M059J (cell line): ENCODE measurements at places on chromosomes 7 and 10. TPM values are rescaled to one million over a fixed set of nuclear protein-coding genes. Genes with fewer than 3 reads are reported as not detected.

LIMK1 gene
- 55.1 and 105 TPM in 2 replicates for total RNA-seq

TRIM74 gene
- total RNA-seq = not detected in 2 replicates

PKD1L1 gene
- total RNA-seq = 0.02 and 2.7 TPM in 2 replicates

GRID1 gene
- total RNA-seq = not detected in 2 replicates

GIMAP5 gene
- not detected in 2 replicates for total RNA-seq

SPDYE8 gene
- total RNA-seq = not detected in 2 replicates

DNA sequence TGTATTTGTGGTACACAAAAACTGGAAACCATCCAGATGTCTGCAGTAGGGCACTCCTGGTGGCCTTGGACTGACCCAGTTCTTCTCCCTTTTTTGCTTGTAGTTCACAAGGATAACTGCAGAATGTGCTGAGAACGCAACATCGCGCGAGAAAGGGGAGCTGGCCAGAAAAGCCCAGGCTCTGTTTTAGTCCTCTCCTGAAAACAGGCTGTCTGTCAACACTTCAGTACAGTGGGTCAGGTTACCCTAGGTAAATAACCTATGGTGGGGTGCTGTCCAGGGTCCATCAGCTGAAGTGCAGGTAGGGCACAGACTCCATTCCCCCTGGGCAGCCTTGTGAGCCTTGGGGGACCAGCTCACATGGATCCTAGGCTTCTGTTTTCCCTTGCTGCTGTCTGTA lies 495.8 kb downstream of the MDFIC start:
- no peak for DNase-seq

GRCh38 chr7:69597278-69598076 lies 798 bp upstream of the AUTS2 start:
- peak; percentile 20 for DNase-seq

DNA sequence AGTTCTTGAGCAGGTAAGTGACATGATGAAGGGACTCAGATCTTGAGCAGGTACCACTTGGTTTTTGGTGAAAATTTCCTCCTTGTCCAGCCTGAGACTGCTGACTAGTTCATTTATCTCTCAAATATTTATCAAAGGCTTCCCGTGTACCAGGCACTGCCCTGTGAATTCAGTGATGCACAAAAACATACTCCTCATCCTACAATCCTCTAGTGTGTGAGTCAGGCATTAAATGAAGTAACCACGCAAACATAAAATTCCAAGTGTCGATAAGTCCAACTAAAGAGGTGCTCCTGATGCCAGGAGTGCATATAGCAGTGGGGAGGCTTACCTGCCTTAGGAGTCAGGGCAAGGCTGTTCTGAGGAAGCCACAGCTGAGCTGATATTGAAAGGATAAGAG lies 41.5 kb upstream of the LBX1 start:
- DNase-seq = no peak

GRCh38 chr10:76871697-76872295 lies 765.8 kb downstream of the KCNMA1 start:
- no peak for DNase-seq

GRCh38 chr7:159019111-159019510 lies 125.6 kb downstream of the VIPR2 start:
- no peak for DNase-seq

DNA sequence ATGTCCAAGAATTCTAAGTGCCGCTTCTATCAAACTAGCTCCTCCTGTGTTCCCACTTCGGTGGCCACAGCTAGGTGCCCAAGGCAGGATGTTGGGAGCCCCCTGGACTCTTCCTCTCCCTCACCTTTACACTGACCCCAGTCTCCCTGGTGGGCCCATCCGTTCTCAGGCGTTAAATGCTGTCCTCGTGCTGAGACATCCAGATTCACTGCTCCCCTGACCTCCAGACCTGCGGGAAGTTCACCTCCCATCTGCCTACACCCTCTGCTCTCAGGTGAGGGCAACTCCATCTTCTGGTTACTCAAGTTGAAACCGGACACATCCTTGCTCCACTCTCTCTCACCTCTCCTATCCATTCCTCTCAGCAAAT lies 114.3 kb downstream of the ARHGAP22 start:
- DNase-seq = no peak

DNA sequence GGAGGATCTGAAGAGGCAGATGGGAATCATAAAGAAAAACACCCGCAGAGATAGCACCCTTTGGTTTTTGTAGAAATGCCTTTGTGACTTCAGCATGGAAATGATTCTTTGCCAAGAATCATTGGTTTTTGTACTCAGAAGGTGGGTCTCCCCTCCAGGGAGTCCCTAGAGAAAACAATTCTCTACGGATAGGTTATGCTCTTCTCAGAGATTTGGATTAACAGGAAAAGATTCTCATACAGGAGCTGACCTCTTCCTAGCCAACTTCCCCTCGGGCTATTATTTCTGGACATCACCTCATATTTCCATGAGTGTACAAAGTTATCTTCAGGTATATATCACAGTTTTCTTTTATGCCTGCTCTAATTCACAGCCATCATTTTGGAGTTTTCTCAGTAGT lies 274.2 kb upstream of the HABP2 start:
- DNase-seq = peak; percentile 9
